Cardiac fibroblast (primary cell): ENCODE measurements at places on chromosomes 11 and 22.

- no peak for DNase-seq
Measured at GRCh38 chr22:49725516-49725915, 102.2 kb downstream of the BRD1 start.

- peak; percentile 74 for DNase-seq
Measured at GRCh38 chr11:12066056-12066798, 44.2 kb upstream of the MICAL2 start.

GRCh38 chr11:88475991-88476418 lies 138.5 kb upstream of the CTSC start:
- DNase-seq, result peak; percentile 26

- DNase-seq, result no peak
Measured at GRCh38 chr11:123566852-123567251, 87.6 kb downstream of the SCN3B start.

DNA sequence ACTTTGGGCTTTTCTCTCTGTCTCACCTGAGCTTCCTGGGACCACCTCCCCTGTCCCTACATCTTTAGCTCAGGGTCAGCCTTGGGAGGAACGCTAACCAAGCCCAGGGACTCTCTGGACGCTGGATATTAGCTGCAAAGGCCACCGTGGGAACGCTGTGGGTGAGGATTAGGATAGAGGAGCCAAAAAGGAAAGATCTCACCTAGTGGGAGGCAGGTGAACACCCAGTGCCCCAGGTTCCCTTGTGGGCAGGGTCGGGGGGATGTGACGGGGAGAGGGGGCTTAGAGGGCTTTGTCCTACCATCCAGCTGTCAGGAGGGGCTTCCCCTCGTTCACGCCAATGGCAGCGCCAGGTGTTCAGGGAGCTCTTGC lies 50.2 kb downstream of the LINC01488 start:
- DNase-seq, result no peak

DNA sequence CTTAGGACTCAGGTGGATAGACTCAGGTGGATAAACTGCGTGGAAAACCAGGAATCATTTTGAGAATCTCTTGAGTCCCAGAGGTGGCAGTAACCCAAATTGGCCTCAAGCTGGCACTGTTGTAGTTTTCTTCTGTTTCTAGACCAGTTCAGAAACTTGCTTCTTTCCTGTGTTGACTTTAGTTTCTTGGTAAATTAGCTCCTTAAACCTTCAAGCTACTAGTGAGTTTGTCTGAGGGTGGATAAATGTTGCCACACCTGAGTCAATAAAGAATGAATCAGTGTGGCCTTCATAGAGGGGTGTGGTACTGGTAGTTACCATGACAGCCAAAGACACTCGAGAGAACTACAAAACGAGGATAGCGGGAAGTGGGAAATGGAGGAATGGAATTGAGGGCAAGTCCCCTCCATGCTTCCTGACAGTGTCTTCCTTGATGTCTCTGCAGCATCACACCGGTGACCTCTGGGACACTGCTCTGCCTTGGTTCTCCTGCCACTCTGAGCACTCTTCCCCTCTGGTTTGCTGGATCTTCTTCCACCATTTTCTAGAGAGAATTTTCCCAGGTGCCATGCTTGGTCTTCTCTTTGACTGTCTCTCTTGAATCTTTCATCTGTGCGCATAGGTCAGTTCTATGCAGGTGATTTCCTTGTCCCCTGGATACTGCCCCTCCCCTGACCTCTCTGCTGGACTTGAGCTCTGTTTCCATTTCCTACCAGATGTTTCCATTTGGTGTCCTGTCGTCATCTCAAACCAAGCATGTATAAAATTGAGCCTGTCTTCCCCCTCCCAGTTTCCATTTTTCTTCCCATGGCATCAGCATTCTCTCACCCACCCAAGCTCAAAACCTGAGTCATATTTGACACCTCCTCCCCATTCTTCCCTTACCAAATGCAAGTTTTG lies 7.2 kb downstream of the POLD4 start:
- peak; percentile 82 for DNase-seq

DNA sequence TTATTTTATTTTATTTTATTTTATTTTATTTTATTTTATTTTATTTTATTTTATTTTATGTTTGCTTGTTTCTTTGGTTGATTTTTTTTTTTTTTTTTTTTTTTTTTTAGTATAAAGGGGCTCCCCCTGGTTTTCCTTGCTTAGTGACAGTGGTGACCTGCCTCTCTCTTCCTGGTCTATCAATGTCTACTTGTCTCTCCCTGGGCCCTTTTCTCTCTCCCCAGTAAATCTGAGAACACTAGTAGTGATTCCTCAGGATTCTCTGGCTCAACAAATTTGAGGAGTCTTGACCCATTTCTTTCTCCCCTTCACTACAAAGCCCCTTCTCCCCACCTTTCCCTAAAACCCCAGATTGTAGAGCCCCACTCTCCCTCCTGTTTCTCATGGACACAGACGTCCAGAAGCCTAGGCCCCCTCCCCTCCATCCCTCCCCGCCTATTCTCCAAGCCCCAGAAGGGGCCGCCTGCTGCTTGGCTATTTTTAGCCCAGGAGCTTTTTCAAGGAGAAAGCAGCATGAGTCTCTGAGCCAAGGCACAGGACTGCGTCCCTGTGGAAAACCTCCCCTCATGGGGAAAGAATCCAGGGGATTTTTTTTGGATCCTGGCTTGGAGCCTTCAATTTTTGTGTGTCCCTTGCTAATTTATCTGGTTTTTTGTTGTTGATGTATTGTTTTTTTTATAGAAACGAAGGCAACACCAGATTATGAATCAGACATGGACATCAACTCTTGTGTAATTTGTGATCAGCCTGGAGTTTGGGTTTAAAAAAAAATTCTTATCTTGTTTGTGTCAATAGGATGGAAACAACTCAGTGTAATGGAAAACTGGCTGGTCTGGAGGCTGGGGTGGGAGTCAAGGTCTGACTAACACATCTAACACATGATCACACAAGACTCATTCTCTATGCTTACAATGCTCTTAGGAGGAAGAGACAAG lies 17.5 kb upstream of the ACCSL start:
- peak; percentile 92 for DNase-seq

DNA sequence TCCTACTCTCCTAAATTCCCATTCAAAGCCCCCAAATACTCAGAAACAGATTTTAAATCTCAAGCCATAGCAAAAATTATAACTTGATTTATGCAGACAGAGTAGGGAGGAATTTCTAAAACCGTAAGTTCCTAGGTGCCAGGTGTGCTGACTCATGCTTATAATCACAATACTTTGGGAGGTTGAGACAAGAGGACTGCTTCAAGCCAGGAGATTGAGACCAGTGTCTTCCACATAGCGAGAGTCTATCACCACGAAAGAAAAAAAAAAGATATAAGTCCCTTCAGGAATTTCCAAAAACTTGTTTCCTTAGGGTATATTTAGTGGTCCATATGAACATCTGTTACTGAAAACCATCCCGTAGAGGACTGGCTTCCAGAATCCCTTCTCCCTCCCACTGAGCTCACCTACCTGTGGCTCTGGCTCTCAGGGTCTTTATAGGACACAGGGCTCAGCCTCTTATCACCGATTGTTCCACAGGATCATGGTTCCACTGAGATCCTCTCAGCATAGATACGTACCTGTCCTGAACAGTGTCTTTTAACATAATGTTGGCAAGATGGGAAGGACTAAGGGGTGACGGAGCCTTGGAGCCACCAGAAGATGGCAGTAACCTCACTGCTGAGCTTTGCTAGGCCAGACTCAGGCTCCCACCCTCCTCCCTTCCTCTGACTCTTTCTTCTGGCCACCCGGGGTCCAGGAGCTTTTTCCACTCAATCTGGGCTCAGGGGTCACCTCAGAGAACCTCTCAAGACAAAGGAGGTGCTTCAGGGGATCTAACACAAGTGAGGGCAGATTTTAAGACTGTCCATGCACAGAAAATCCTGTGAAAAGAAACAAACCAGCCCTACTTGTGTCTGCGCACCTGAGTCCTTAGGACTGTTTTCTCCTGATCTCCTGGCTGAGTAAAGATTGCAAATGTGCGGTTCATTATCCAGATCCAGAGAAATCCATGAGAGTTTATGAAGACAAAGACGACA lies 117.5 kb upstream of the TOP3B start:
- DNase-seq, result peak; percentile 8

DNA sequence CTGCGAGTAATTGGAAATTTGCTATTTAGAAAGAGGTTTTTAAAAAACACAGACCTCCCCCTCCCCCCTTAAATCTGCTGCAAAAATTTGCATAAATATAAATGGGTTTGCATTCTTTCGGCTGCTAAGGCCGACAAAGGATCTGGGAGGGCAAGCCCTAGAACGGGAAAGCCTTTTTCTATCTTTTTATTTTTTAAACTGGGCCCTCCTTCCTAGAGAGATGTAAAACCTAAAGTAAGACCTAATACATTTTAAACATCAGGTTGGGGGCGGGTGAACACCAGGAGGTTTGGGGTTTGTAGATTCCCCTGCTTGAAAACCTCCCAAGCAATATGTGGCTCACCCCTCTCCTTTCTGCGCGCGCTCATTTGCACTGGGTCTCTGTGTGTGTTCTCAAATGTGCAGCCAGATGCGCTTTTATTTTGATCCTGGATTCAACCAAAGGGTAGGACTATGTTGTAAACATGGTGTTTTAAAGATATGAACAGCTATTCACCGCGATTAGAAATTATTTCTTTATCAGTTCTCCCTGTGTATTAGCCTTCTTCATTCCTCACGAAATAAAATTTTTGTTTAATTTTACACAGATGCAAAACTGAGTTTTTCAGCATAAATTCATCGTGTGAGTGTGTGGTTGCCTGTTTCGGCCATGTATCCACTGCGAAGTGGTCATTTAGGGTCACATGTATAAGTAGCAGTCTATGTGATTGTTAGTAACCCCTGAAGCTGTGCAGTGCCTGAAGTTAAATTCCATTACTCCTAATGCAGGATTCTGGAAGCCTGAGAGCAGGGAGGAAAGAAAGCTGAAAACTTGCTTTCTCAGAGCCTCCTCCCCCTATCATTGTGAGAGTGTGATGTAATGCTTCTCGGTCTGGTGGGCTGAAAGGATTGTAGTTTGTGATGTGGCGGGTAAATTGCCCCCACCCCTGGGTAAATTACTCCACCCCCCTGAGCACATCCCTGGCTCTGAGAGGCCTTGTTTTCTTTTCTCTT lies 988 bp downstream of the TNRC6B start:
- peak; percentile 53 for DNase-seq

- DNase-seq, result peak; percentile 54
Measured at GRCh38 chr11:74687237-74688023, 43.8 kb downstream of the CHRDL2 start.

DNA sequence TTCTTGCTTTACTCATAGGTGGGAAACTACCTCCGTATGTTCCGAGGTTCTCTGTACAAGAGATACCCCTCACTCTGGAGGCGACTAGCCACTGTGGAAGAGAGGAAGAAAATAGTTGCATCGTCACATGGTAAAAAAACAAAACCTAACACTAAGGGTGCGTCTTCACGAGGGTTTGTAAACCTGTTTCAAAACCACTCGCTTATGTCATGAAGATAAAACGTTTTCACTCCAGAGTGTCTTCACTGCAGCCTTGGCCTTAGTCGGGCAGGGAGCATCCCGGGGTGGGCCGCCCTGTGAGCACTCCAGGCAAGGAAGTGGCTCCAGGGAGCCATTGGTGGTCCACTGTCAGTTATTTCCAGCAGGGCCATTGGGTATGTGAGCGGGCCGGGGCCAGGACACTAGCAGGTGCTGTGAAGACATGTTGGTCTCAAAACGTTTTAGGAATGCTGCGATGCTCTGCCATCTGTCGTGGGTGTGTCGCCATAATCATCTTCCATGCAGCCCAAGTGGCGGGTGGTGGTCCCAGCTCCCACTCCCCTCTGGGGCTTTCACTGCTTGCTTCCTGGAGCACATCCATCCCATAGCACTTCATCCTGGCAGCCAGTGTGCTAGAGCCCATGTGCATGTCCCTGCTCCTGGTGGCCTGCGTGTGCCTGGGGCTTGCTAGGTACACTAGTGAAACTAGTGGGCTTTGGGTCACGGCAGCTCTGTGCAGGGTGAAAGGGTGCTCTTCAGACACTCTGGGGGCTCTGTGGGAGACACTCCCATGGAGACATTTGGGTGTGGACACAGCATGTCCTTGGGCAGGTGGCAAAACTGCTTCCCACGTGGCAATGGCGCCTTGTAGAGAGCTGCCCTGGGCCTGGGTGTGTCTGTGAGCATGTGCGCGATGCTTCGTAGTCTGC lies 5.2 kb downstream of the SMARCB1 start:
- no peak for DNase-seq

DNA sequence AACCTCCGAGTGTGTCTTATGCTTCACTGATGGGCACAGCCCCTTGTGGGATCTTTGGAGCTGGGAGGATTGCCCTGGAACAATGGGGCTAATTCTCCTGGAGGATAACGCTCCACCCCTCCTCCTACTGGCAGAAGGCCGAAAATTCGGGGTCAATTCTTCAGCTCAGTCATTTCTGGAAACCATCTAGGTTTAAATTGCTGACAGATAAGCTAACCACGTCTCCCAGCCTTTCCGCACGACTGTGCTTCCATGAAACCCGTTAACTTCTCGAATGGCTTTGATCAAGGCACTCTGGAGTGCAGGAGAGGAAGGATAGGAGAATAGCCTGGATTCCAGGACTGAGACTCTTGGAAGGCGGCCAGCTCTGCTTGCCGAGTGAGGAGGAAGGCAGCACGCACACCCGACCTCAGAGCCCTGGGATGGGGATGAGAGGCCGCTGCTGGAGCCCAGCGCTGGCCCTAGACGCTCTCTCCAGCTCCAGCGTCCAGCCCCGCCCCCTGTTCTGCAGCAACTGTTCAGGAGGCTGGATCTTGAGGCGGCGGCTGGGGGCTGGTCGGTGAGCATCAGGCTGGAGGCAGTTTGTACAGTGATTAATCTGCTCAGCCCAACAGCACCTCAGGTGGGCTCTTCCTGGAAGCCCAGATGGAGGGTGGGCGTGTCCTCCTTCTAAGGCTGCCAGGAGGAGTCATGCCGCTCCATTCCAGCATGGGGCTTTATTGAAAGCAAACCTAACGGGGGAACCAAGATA lies 176.7 kb upstream of the NCAM1 start:
- peak; percentile 35 for DNase-seq

- DNase-seq, result no peak
Measured at GRCh38 chr11:61737131-61737530, 15.3 kb upstream of the MYRF start.

- DNase-seq, result no peak
Measured at GRCh38 chr11:116686866-116687265, 85.9 kb downstream of the BUD13 start.

GRCh38 chr11:10592331-10592730 lies 23.9 kb upstream of the LYVE1 start:
- DNase-seq, result peak; percentile 95

GRCh38 chr11:106714199-106714598 lies 304.1 kb downstream of the GUCY1A2 start:
- no peak for DNase-seq

- no peak for DNase-seq
Measured at GRCh38 chr11:114260077-114260476, 36.1 kb upstream of the NNMT start.

- DNase-seq, result no peak
Measured at GRCh38 chr11:73956876-73957653, 6.2 kb downstream of the DNAJB13 start.

GRCh38 chr22:50199829-50200460 lies 866 bp upstream of the SELENOO start:
- DNase-seq, result no peak

- no peak for DNase-seq
Measured at GRCh38 chr11:15716550-15716949, 601.8 kb downstream of the INSC start.

- peak; percentile 15 for DNase-seq
Measured at GRCh38 chr11:59698506-59698905, 15.1 kb downstream of the OR10V1 start.
